ENCODE measurements at places on chromosomes 2 and 18. TPM values are rescaled to one million over a fixed set of nuclear protein-coding genes. Genes with fewer than 3 reads are reported as not detected.
A peak's percentile ranks its signal among the peaks of the same experiment; 100 is the strongest.

SERPINB8 gene
- total RNA-seq, result 24.1 TPM

DHX57 gene
- 16.6 TPM for total RNA-seq

HOXD12 gene
- not detected for total RNA-seq

DNA sequence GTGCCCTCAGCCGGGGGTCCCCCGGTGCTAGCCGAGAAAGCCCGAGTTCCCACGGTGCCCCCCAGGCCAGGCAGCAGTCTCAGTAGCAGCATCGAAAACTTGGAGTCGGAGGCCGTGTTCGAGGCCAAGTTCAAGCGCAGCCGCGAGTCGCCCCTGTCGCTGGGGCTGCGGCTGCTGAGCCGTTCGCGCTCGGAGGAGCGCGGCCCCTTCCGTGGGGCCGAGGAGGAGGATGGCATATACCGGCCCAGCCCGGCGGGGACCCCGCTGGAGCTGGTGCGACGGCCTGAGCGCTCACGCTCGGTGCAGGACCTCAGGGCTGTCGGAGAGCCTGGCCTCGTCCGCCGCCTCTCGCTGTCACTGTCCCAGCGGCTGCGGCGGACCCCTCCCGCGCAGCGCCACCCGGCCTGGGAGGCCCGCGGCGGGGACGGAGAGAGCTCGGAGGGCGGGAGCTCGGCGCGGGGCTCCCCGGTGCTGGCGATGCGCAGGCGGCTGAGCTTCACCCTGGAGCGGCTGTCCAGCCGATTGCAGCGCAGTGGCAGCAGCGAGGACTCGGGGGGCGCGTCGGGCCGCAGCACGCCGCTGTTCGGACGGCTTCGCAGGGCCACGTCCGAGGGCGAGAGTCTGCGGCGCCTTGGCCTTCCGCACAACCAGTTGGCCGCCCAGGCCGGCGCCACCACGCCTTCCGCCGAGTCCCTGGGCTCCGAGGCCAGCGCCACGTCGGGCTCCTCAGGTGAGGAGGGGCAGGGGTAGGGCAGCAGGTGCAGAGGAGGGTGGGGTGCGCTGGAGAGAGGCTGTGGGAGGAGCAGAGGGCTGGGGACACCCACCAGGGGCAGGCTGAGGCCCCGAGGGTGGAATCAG, 14.1 kb upstream of the GMPPA start:
- DNase-seq, result no peak
- H3K4me3 ChIP-seq, result peak overlapping the region; percentile 40
- H3K4me1 ChIP-seq, result no peaks in the 10 kb centered on the region
- no peaks in the 10 kb centered on the region for H3K27me3 ChIP-seq
- no peak overlapping the region for H3K27ac ChIP-seq
- no peaks in the 10 kb centered on the region for H3K36me3 ChIP-seq

- H3K4me1 ChIP-seq, result peaks cover 8% of the 10 kb centered on the region
- H3K4me3 ChIP-seq, result no peak overlapping the region
- no peak overlapping the region for H3K27ac ChIP-seq
- no peaks in the 10 kb centered on the region for H3K36me3 ChIP-seq
- DNase-seq, result peak; percentile 10
These were observed 28.1 kb downstream of the NCKAP1 start for GRCh38 chr2:183010112-183010511.

DNA sequence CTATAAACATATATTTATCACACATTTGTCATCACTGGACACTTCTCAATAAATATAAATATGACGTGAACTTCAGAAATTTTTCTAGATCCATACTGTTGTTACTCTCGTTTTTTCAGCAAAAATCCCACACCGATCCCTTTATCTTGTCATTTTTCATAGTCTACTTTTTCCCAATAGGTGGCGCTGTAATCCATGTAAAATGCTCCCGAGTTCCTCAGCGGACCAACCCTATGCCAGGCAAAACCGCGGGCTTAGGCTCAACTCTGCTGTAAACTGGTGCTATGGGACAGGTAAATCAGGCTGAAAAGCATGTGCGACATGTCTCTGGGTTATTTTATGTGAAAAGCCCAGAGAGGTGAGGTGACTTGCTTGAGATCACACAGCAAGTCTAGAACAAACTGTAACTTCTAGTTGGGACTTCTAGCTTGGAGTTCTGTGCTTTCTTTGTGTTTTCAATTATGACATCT, 104.0 kb downstream of the COBLL1 start:
- H3K27me3 ChIP-seq, result no peaks in the 10 kb centered on the region
- DNase-seq, result peak; percentile 84
- no peaks in the 10 kb centered on the region for H3K36me3 ChIP-seq
- no peak overlapping the region for H3K4me3 ChIP-seq
- peaks cover 8% of the 10 kb centered on the region for H3K4me1 ChIP-seq
- no peak overlapping the region for H3K27ac ChIP-seq

GRCh38 chr2:145075454-145076062, 555.6 kb upstream of the ZEB2 start:
- H3K4me3 ChIP-seq, result no peak overlapping the region
- no peak for DNase-seq
- no peak overlapping the region for H3K27ac ChIP-seq
- no peaks in the 10 kb centered on the region for H3K27me3 ChIP-seq
- H3K36me3 ChIP-seq, result no peaks in the 10 kb centered on the region
- no peaks in the 10 kb centered on the region for H3K4me1 ChIP-seq

- peak; percentile 23 for DNase-seq
- H3K4me3 ChIP-seq, result peak overlapping the region; percentile 25
- no peaks in the 10 kb centered on the region for H3K36me3 ChIP-seq
- no peaks in the 10 kb centered on the region for H3K4me1 ChIP-seq
- H3K27ac ChIP-seq, result no peak overlapping the region
- H3K27me3 ChIP-seq, result peaks cover 75% of the 10 kb centered on the region
These were observed 31.8 kb downstream of the SALL3 start for GRCh38 chr18:79011300-79011870.

GRCh38 chr18:24611075-24611474, 150.6 kb downstream of the HRH4 start:
- H3K27ac ChIP-seq, result no peak overlapping the region
- peaks cover 39% of the 10 kb centered on the region for H3K27me3 ChIP-seq
- no peak for DNase-seq

- no peak overlapping the region for H3K27ac ChIP-seq
- DNase-seq, result no peak
- no peaks in the 10 kb centered on the region for H3K36me3 ChIP-seq
- no peaks in the 10 kb centered on the region for H3K27me3 ChIP-seq
These were observed 99.1 kb upstream of the UGP2 start for GRCh38 chr2:63742580-63742976.

- no peaks in the 10 kb centered on the region for H3K27me3 ChIP-seq
- no peaks in the 10 kb centered on the region for H3K36me3 ChIP-seq
- no peak overlapping the region for H3K4me3 ChIP-seq
- peaks cover 8% of the 10 kb centered on the region for H3K4me1 ChIP-seq
These were observed 81.1 kb upstream of the CD302 start for GRCh38 chr2:159879051-159879604.

- no peak for DNase-seq
- H3K27me3 ChIP-seq, result no peaks in the 10 kb centered on the region
- no peak overlapping the region for H3K4me3 ChIP-seq
- H3K27ac ChIP-seq, result 0 out of 2 replicates have a peak overlapping the region, but pooled peaks have one; percentile 25
These were observed 59.4 kb upstream of the XPO1 start for GRCh38 chr2:61597300-61598289.

GRCh38 chr2:37842732-37843440, 82.2 kb upstream of the RMDN2 start:
- no peaks in the 10 kb centered on the region for H3K27me3 ChIP-seq
- H3K36me3 ChIP-seq, result no peaks in the 10 kb centered on the region
- H3K27ac ChIP-seq, result no peak overlapping the region
- H3K4me3 ChIP-seq, result no peak overlapping the region
- no peaks in the 10 kb centered on the region for H3K4me1 ChIP-seq
